ENCODE measurements at places on chromosomes 6 and 20. TPM values are rescaled to one million over a fixed set of nuclear protein-coding genes. Genes with fewer than 3 reads are reported as not detected.

The PTCRA gene
- not detected for total RNA-seq

The OXT gene
- not detected for total RNA-seq

The ECT2L gene
- total RNA-seq, result not detected

- no peak for DNase-seq
Measured at GRCh38 chr20:57879437-57879778, 169.6 kb upstream of the PMEPA1 start.

DNA sequence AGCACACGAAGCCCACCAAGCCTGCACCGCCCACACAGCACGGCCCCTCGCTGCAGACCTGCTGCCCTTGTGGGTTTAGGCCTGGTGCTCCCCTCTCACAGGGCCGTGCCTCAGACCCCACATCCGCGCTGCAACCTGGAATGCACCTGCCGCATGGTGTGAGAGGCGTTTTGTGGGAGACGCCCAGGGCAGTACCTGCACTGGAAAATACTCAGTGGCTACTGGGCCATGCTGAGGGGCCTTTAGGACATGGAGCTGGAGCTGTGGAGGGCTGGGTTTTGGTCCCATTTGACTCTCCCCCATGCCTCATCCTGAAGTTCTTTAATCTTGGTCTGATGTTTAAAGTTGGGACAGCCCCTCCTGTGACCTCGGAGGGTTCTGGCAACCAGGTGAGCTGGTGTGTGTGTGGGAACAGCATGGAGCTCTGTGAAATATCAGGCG, 116.3 kb downstream of the ERMARD start:
- DNase-seq, result no peak

GRCh38 chr6:138240476-138241245, 22.4 kb upstream of the PBOV1 start:
- DNase-seq, result no peak

Measured in activated CD4-positive, alpha-beta T cell treated with anti-CD3 and anti-CD28 coated beads, Interleukin-2, amount 10 ng/mL, durations not matched to agents 24 days and 14 days (primary cell).